ENCODE measurements at places on chromosomes 11 and 22.

DNA sequence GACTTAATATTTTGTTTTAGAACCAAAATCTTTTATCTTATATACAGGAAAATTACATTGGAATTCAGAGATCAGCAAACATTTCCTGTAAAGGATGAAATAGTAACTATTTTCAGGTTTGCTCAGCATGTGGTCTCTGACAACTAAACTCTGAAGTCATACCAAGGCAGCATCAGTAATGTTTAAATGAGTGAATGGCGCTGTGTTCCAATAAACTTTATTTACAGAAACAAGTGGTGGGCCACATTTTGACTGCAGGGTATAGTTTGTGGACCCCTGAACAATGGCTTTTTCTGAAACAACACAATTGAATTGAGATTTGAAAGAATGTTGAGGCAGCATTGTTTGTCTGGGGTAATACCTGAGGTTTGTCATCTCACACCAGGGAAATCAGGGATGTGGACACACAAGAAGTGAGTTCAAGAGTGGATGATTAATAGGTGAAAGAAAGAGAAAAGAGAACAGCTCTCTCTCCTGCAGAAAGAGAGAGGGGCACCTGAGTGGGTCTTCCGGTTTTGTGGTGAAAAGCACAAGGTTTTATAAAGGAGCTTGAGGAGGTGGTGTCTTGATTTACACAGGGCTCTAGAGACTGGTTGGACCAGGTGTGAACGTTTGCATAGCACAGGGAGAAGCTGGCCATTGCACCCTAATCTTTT is 113.5 kb upstream of the VPREB1 start:
- DNase-seq, result no peak

- no peak for DNase-seq
Observed at GRCh38 chr22:37762389-37762836, 45.3 kb upstream of the GCAT start.

- DNase-seq, result no peak
Observed at GRCh38 chr11:6825231-6825744, 20.2 kb upstream of the OR10A5 start.

DNA sequence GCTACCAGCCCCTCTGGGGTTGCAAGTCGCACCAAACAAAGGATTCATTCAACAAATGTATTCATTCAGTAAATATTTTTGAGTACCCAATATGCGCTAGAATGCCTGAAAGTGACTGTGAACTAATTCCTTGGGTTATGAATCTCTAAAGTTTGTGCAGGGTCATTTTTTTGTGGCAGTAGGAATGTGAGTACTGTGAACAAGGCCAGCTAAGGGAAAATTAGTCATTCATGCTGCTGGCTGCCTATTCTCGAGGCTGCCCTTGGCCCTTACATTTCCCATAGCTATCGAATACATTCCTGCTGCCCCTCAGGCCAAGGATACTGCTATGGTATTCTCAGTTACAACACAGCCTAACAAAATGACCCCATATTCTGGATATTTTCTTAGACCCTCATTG is 141.6 kb downstream of the TRPC6 start:
- DNase-seq, result no peak

DNA sequence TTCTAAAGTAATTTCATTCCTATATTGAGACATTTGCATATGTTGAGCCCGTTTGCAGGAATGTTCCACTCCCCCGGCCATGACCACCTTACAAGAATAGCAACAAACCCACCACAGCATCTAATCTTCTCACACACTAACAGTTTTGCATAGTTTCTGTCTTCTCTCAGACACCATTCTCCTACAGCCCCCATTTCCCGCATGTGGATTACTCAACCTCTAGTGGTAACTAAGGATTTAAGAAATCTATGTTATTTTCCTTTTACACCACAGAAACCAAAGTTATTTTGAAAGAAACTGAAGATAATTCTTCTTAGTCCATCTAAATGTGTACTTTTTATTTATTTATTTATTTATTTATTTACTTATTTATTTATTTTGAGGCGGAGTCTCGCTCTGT is 2.3 kb downstream of the MS4A4E start:
- no peak for DNase-seq

DNA sequence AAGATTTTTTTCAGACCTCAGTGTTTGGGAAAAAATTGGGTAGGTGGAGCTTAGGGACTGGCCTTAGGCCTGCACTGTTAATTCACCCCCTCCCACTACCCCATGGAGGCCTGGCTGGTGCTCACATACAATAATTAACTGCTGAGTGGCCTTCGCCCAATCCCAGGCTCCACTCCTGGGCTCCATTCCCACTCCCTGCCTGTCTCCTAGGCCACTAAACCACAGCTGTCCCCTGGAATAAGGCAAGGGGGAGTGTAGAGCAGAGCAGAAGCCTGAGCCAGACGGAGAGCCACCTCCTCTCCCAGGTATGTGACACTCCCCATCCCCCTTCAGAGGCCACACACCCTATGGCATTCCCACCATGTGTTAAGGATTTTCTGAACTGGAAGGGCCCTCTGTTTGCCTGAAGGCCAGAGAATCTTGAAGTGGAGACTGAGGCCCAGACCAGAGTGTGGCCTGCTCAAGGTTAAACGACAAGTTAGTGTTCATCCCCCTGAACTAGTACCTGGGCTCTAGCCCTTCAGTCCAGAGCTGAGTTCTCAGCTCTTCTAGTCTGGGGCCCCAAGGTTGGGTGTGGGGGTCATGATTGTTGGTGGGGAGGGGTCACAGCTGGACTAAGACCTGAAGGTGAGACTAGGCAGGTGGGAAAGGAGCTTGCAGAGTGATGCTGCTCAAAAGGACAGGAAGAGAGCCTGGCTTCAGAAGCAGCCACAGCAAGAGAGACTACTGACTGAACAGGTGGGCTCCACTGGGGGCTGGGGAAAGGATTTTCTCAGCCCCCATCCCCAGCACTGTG is 2.3 kb upstream of the FOLR1 start:
- no peak for DNase-seq

DNA sequence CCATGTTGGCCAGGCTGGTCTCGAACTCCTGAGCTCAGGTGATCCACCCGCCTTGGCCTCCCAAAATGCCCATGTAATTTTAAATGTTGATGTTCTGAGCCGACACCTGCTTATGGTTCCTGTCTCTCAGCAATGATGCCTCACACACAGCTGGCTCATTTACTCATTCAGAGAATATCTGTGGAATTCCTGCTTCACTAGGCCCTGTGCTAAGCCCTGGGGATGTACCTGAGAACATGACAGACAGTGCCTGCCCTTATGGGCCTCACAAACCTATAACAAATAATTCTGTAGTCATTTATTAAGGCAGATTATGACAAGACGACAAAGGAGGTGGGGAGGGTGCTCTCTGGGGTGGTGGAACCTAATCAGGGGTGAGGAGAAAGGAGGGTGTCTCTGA is 93.7 kb downstream of the PRR5L start:
- no peak for DNase-seq

DNA sequence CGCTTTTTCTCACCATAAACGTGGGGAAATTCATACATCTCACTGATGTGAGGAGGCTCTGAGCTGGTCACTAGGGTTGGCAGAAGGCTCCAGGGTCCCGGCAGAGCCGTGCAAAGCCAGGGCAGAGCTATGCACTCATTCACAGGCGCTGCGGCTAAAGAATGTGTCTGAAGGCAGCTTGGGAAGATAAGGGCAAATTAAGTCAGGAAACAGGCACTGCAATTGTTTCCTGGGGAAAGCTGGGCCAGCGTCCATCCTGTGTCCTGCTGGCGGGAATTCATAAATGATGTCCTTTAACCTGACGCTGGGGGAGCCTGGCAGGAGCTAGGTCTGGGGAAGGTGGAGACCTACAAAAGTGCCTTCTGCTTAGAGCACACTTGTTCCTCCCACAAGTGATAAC is 27.6 kb downstream of the PKNOX2 start:
- DNase-seq, result no peak

- DNase-seq, result no peak
Observed at GRCh38 chr11:13321431-13321830, 43.8 kb downstream of the BMAL1 start.

DNA sequence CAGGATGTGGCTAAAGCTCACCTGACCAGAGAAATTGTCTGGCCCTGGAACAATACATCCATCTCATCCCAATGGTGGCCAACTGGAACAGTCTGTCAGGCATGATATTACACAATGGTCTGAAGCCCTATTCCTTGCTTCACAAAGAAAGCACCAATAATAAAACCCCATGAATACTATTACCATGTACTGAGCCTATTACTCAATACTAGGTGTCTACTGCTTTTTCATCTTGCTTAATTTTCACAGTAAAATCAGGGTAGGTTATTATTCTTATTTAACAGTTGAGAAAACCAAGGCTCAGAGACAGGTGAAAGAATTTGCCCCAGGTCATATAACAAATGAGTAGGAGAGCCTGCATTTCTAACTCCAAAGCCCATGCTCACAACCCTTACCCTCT is 68.9 kb upstream of the CAPRIN1 start:
- no peak for DNase-seq

- no peak for DNase-seq
Observed at GRCh38 chr22:37008365-37008764, 10.9 kb downstream of the TST start.

DNA sequence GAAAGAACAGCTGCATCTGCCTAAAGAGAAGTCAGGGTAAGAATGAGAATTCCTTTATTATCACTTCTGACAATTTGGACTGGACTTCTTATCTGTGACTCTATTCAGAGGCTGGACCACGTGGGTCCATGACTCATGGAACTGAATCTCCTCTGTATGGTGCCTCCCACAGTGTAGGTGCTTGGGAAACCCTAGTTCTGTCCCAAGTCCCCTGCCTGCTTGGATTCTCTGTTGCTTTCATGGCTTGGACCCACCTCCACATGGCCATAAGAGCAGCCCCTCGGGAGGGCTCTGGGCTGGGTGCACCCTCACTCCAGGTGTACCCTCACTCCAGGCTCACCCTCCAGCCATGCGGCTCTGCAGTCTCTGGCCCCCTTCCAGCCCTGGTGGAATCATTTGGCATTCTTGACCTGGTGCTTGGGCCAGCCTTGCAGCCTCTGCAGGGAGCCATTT is 153.4 kb downstream of the CACNA1I start:
- peak; percentile 23 for DNase-seq

DNA sequence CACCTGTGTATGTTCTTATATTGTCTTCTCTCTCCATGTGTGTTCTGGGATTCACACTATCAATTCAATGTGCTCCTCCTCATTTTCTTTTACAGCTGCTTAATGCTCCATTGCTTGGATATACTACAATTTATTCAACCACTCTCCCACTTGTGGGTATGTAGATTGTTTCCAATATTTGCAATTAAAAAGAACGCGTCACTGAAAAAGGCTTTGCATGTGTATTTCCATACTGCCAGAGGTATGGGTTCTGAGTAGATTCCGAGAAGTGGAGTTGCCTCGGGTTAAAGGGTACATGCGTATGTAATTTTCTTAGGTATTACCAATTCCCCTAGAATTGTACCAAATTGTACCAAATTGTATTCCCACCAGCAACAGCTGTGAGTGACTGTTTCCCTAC is 7.0 kb upstream of the CAPN5 start:
- DNase-seq, result no peak

DNA sequence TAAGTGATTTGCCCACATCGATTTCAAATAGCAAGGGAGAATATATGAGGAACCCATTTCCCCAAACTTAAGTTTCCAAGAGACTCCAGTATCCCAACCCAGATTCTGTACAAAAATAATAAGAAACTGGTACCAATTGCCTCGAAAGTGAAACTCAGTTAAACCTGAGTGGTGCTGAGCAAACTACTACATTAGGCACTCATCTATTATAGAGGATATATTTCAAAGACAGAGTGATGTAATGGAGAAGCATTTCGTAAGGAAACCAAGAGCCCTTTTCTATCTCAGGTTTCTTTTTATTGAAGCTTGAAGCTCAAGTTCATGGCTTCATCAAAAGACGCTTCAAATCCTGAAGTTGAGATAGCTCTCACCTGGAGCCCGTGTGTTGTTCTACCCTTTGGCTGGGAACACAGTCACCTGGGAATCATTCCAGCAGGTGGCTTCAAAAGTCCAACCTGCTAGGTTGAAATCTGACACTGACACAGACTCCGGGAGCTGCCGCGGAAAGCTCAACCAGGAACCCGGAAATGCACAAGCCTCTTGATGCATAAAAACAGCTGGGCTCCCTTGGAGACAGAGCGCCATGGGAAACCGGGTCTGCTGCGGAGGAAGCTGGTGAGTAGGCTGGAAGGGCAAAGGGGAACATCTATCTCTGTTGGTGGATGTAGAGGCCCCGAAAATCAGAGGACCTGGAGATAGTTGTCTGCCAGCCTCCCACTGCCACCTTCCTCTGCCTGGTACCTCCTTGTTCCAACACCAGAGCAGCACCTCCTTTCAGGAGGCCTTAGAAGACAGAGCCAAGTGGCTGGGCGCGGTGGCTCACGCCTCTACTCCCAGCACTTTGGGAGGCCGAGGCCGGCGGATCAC is at the start of gene C11orf52:
TSS of gene C11orf52 (plus strand) at position 524 of the 867 bp plus-strand sequence. CDS start at position 584, 60 bp downstream.
- DNase-seq, result no peak

DNA sequence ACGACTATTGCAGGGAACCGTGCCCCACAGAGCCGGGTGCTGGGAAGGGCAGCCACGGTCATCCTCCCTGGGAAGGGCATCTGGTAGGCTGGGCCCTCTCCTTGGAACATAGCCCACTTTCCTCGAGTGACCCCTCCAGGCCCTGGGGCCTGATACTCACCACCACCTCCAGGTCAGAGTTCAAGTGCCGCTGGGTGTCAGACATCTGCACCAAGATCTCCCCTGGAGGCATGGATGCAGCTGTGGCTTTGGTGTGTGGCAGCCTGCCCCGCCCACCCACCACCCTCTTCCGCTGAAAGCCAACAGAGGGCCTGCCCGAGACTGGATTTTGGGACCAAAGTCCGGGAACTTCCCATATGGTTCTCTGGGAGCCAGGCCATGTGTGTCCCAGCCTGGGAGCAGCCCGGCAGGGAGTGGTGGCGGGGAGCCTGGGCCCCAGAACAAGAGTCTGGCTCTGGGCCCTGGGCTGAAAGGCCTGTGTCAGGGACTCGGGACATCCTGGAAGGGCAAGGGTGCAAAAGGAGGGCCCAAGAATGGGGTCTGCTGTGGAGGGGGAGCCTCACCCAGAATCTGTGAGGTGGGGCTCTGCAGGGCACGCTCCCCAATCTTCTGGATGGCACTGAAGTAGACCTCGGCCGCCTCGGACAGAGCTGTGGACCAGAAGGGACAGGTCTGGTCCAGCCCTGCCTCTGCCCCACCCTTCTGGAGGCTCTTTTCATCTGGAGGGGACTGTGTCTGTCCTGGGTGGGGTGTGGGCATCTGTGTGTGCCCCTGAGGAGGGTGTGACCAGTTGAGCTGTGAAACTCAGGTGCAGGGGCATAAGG is 2.6 kb downstream of the BAIAP2L2 start:
- no peak for DNase-seq

All from activated CD8-positive, alpha-beta memory T cell treated with anti-CD3 and anti-CD28 coated beads, Interleukin-2, amount 50 U/mL, for 48 hours (primary cell).